ENCODE measurements at places on chromosomes 11 and 22.
A peak's percentile ranks its signal among the peaks of the same experiment; 100 is the strongest.

DNA sequence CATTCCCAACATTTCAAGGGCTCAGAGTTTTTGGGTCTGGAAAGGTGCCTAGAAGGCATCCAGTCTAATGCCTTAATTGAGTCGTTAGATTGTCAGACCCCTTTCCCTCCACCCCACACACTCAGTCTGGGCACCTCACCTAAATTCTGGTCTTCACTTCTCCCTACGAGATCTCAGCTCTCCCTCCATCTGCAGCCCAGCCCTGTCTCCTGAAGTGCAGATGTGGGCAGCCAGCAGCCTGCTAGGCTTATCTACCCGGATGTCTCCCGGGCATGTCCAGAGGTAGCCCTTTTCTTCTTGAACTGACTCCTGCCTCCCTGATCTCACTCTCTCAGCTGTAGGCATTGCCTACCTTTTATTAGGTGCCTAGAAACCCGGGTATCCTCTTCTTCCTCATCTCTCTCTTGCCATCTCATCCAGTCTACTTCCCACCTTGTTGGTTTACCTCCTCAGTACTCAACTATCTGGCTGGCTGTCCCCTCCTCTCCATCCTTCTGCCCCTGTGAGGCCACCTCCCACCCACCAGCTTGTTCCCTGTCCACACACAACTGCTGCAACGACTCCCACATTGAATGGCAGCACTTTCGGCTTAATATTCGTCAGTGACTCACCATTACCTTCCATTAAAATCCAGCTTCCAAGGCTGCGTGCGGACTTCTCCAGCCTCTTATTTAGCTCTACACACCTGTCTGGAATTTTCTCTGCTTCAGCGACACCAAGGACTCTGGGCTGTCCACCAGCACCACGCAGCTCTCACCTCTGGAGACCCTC, 6.2 kb downstream of the SEPTIN3 start:
- no peak for DNase-seq

DNA sequence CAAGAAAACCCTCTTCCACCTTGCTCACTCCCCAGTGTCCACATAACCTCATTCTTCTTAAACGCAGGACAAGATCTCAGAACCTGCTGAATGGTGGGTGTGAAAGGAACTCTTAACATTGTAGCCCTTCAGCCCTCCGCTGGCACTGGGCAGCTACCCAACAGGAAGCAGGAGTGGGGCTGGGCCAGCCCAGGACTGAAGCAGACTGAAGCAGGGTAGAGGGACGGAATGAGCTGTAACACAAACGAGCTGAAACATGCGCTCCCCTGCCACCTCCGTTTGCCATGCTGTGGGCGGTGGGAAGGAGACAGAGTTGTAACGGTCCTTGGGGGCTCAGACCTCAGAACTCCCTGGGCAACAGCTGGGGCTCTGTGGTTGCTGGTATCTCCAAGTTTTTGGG, 23.6 kb downstream of the NPAT start:
- DNase-seq, result no peak

DNA sequence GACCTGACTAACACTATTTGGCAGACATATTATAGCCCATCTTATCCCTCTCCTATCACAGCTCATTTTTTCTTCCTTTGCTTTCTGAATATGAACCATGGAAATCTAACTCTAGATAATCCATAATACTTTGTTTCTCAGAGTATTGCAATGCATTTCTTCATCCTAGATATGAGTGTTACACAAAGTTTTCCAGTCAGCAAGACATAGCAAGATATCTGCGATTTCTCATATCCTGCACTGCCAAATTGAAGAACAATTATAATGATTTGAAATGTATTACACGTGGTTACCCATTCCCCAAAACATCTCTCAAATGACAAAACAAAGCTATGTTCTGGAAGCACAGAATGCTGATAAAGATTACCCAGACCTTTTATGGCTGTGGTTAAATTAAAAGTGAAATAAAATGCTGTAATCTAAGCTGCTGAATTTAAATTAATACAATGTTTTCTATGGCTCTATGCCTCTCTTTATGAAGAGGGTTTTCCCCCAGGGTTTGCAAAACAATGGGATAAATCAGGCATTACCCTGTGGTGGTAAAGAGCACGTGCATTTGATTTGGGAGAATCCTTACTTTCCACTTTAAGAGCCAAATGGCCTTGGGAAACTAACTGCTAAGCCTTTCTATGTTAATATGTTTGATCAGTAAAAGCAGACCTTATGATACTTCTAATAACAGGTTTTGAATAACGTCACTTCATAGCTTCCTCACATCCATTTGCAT, 1291.0 kb upstream of the CNTN5 start:
- DNase-seq, result peak; percentile 92

DNA sequence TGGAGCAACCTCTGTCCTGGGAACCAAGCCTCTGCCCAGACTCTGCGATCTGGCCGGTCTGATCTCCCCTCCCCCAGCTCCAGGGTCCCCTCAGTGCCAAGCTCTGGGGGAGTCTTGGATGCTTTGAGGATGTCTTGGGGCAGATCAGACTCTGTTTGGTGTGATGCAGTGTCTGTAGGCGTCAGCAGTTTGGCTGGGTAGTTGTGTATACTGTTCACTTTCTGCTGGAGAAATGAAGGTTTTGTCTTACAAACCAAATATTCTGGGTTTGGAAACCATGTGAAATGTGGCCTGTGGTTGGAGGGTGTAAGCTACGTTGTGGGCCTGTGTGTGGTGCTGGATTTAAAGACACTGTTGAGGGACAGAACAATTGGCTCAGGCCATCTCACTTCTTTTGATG, 4.6 kb downstream of the INSC start:
- DNase-seq, result no peak

DNA sequence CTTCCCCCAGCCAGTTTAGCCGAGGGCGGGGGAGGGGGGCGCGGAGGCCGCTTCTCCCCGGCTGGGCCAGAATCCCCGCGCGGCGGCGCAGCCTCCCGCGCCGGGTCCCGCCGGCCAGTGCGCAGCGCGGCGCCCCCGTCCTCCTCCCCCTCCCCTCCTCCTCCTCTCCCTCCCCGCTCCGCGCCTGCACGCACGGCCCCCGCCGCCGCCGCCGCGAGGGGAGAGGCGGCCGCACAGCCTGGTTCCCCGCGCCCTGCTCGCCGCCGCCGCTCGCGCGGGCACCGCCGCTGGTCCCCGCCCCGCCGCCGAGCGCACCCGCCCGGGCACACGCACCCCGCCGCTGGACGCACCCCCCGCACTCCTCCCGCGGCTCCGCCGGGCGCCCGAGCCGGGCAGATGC, at the start of gene FLRT1:
Gene FLRT1 (plus strand): TSS at position 356 of the 400 bp plus-strand sequence. CDS start 80,337 bp downstream, outside the sequence.
- no peak for DNase-seq

GRCh38 chr22:45869340-45869847, 107.6 kb downstream of the WNT7B start:
- DNase-seq, result no peak

DNA sequence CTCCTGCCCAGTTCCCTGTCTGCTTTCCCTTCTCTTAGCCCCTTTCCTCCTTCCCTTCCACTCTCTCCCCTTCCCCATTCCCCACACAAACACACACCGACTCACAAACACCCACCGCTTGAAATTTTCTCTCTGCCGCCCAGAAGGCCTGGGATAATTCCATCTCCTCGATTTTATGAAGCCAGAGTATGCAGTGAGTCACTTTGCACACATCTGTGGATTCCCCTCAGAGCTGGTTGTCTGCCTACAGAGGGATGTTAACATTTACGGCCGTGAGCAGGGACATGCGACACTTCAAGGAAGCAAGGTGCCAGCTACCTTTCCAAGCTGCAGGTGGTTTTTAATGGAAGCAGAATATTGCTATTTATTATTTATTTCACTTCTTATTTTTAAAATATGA, 332.0 kb downstream of the TENM4 start:
- peak; percentile 18 for DNase-seq

GRCh38 chr11:60064111-60064510, 7.6 kb downstream of the MS4A3 start:
- no peak for DNase-seq

GRCh38 chr11:118281284-118281683, 17.2 kb upstream of the MPZL2 start:
- no peak for DNase-seq

GRCh38 chr11:117187428-117187798, 8.9 kb downstream of the SIDT2 start:
- no peak for DNase-seq

- no peak for DNase-seq
Observed at GRCh38 chr11:113632981-113633380, 73.1 kb downstream of the TMPRSS5 start.

GRCh38 chr11:95556342-95557163, 233.0 kb downstream of the FAM76B start:
- DNase-seq, result peak; percentile 92

- DNase-seq, result no peak
Observed at GRCh38 chr22:23500508-23501260, 79.4 kb downstream of the IGLL1 start.

- no peak for DNase-seq
Observed at GRCh38 chr11:123797541-123797940, 8.6 kb downstream of the OR6M1 start.

- DNase-seq, result no peak
Observed at GRCh38 chr11:83006877-83007330, 64.8 kb downstream of the RAB30 start.

DNA sequence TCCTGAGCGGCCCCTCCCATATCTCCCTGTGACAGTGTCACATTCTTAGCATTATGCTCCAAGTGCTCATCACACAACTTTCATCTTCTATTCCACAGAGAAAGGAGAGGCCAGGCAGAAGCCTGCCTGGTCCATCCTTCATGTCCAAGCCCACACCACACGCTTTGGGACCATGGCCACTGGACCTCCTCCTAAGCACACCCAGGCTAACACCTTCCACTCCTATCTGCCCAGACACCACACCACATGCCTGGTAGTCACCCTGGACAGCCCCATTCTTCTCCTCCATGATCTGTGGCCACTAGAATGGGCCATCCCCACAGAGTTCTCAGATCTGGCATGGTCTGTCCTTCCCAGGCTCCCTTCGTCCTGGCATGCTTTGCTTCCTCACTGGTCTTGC, 55.3 kb downstream of the HIRA start:
- no peak for DNase-seq

- DNase-seq, result no peak
Observed at GRCh38 chr22:46084943-46085827, 65.1 kb upstream of the PPARA start.

GRCh38 chr11:13064593-13064992, 55.5 kb downstream of the RASSF10 start:
- DNase-seq, result no peak

DNA sequence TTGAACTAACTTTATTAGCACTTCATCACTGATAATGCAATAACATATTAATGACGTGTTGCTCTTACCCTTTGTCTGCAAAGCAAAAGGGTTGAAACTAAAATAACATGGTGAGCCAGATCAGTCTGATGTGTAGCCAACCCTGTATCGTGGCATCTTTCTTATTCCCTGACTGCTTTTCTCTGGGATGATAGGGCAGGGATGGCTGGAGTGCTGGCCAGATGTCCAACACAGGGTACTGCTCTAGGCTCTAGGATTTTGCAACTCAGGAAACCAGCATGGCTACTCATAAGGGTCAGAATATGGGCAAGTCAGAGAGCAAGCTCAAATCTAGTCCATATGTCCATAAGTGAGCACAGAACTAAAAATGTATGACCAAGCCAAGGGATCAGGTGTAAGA, 129.1 kb downstream of the SLC17A6 start:
- no peak for DNase-seq

DNA sequence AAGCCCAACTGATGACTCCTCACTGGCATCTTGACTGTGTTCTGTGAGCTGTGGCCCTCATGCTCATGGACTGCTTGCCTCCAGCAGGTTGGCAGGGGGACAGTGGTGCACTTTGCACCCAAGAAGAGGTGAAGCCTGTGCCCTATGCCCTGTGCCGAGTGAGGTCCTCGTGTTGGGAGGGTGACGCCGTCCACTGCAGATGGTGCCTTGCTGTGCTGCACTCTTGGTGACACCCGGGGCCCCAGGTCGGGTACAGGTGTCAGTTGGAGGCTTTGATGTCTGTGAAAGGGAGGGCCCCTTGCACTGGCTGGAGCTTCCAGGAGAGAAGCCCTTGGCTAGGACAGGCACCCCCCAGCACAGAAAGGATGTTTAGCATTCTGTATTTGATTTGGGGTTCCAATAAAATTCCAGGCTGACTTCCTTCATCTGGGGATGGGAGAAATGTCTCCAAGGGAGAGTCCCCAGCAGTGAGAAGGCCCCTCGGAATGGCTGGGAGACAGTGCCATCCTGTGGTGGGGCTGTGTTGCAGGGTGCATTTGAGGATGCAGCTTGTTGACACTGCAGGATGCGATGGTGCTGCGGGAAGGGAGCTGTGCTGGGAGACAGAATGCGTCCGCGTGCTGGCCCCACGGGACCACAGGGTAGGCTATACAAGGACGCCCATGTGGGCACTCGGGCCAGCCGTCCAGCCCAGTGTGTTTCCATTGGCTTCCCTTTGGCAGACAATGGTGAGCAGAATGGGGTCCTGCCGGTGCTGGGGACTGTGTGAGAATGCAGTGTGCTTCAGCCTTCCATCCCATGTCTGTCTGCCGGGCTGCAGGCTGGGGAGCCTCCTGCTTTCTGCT, 2.5 kb upstream of the ZDHHC8 start:
- no peak for DNase-seq

DNA sequence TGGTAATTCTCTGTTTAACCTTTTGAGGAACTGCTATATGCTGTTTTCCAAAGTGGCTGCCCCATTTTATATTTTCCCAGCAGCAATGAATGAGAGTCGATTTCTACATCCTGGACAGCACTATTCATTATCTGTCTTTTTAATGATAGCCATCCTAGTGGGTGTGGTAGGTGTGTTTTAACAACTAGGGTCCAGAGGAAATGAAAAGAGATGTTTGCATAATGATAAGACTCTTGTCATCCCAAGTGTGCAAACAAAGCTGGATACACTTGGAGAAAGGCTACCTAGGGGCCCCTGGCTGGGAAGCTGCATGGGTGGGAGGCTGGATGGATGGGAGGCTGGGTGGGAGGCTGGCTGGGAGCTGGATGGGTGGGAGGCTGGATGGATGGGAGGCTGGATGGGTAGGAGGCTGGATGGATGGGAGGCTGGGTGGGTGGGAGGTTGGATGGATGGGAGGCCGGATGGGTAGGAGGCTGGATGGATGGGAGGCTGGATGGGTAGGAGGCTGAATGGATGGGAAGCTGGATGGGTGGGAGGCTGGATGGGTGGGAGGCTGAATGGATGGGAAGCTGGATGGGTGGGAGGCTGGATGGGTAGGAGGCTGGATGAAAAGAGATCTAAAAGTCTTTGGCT, 158.0 kb downstream of the DSCAML1 start:
- no peak for DNase-seq

GRCh38 chr11:111469200-111469599, 43.0 kb downstream of the BTG4 start:
- peak; percentile 57 for DNase-seq
